ENCODE measurements at places on chromosomes 5 and 9. TPM values are rescaled to one million over a fixed set of nuclear protein-coding genes. Genes with fewer than 3 reads are reported as not detected.

- no peak for DNase-seq
Measured at GRCh38 chr5:169280696-169281095, 20.2 kb downstream of the SLIT3 start.

DNA sequence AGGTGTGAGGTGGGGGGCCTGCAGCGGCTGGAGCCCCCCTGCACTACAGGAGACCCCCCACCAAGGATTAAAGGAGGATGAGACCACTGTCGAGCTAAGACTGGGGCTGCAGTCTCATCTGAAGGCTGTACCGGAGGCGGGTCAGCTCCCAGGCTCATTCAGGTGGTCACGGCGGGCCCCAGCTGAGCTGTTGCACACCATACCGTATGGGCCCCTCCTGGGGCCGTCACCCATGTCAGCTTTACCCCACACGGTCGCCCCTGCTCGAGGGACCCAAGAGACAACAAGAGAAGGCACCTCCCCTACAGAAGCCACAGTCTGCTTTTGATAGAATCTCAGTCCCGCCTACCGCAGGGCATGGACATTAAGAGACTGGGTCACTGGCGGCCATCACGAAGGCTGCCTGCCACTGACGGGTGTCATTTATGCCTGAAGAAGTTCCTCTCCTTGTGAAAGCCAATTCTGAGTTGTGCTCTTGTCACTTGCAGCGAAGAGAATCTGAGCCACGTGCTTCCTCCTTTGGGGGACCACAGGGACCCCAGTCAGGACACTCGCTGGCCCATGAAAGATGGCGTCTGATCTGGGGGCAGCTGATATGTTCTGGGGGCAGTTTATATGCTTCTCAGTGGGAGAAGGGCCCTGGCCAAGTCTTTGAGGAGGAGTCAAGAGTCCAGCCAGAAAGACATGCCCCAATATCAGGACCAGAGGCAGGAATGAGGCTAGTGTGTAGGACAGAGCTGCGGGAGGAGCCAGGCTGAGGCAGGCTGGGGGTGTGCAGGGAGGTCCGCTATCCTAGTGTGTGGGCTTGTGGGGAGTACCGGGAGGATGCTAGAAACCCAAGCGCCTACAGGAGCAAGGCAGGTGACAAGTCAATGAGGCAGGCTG lies 102.4 kb downstream of the ZNF354C start:
- DNase-seq, result no peak

- no peak for DNase-seq
Measured at GRCh38 chr5:60026161-60026560, 132.6 kb upstream of the PDE4D start.

DNA sequence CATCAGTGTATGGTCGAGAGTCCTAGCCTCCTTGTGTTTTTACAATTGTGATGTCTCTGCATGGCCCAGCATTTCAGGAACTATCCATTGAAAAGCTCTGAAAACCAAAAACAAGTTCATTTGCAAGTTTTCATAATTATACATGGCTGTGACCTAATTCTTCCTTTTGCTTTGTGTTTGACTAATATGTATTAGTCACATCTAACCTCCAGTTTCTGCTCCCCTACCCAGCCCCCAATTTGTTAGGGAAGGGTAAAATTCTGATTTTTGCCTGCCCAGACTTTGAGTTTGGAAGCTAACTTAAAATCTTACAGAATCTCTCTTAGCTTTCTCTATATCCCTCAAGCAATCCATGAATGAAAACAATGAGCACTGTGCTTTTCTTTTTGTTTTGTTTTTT lies 128.2 kb upstream of the SEMA6A start:
- DNase-seq, result no peak

DNA sequence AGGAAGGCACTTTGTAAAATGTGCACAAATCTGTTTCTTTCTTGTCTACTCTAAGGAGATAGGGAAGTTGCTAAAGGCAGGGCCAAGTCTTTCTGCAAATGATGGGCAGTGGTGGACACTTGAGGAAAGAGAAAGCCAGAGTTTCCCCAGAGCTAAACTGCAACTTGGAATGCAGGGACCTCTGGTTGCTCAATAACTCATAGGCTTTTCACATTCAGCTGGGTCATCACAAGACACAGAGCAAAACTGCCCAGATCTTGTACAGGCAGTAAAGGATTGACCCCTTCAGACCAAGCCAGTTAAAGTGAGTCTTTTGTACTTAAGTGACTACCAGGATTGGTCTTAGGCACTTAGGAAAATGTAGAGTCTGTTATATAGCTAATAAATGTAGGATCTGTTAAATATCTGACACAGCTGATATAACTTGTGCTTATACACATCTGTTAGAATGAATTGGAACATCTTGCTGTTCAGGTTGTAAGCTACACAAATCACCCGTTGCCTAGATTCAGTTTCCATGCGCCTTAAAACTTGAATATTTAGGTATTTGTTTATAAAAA lies 13.5 kb upstream of the AGXT2 start:
- DNase-seq, result peak; percentile 58

GRCh38 chr9:115765060-115765459 lies 388.5 kb upstream of the PAPPA start:
- no peak for DNase-seq

GRCh38 chr9:95809686-95810085 lies 65.8 kb upstream of the ERCC6L2 start:
- DNase-seq, result no peak

GRCh38 chr9:7172154-7173115 lies 414.7 kb downstream of the KDM4C start:
- no peak for DNase-seq

- no peak for DNase-seq
Measured at GRCh38 chr9:79687131-79687447, 115.3 kb downstream of the TLE4 start.

DNA sequence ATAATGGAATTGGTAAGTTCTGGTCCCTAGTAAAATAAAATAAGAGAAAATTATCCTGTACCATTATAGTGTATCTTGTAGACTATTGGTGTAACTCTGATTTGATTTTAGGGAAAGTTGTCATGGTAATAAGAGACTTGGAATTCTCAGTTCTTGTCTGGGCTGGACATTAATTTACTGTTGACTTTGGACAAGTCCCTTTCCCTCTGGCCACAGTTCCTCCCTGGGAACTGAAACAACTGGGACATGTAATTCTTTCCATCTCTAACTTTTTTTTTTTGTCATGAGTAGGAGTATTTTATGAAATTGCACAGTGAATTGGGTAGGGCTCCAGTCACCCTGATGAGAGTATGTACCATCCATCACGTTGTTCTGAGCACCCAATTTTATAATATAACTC lies 15.0 kb downstream of the GLRA1 start:
- no peak for DNase-seq

GRCh38 chr9:81560851-81561732 lies 128.3 kb downstream of the TLE1 start:
- DNase-seq, result no peak

DNA sequence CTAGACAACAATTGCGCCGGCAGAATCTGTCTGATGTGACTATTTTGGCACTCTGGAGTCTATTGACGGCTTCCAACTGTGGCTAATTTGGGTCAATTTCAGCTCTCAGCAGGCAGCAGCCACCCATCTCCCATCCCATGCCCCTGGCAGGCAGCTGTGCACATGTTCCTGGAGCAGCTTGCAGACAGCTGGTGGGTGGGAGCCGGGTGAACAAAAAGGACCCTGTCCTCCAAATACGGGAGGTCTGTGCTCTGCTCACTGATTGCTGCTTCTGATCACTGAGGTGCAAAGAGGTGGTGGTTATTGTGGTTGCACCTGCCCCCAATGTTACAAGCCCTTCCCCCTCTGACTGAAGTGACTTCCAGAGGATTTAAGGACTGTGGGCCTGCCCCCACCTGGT lies 45.0 kb upstream of the N4BP3 start:
- DNase-seq, result no peak

GRCh38 chr9:93295031-93295430 lies 111.1 kb downstream of the WNK2 start:
- no peak for DNase-seq

- no peak for DNase-seq
Measured at GRCh38 chr9:135667463-135668001, 4.4 kb downstream of the LCN9 start.

DNA sequence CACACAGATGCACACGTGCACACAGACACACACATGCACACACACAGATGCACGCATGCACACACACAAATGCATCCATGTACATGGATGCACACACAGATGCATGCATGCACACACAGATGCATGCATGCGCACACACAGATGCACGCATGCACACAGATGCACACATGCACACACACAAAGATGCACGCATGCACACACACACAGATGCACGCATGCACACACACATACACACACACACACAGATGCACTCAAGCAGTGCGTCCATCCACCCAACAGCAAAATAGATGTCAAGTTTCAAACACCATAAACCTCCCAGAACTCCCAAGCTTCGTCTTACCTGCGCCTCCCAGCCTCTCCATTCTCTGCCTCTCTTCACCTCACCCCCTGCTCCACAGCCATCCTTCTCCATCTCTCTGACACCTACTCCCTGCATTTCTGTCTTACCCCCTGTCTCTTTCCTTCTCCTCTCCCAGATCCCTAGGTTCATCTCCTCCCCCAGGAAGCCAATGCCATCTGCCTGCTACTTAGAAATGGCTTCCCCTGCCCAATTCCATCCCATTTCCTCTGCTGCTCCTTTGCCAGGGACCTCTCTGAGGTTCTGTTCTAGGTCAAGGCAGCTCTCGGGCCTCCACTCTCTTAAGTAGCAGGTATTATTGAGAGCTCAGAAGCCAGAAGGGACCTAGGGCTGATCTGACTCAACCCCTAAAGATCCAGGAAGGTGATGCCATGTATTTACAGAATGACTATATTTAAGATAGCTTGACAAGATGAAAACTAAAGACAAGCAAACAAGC lies 297.2 kb downstream of the MED10 start:
- no peak for DNase-seq

- DNase-seq, result no peak
Measured at GRCh38 chr5:10480237-10480985, 38.7 kb downstream of the ROPN1L start.

DNA sequence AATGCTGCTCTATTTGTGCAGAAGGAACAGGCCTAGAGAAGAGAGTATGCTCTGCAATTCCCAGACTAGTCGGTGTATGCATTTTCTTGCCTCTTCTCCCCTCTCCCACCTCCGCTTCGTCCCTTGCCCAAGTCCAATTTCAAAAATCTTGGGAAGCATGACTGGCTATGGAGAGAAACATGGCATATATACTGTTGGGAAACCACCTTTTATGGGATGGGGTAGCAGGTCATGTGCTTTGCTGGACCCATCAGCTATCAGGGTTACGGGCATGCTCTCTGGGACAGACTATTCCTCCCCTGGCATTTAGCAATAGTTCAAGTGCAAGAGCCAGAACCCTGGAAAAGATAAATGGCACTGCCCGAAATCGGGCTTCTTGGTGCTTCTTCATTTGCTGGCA lies 12.0 kb downstream of the ISL1 start:
- no peak for DNase-seq

- DNase-seq, result no peak
Measured at GRCh38 chr5:5062525-5063302, 77.4 kb upstream of the ADAMTS16 start.

DNA sequence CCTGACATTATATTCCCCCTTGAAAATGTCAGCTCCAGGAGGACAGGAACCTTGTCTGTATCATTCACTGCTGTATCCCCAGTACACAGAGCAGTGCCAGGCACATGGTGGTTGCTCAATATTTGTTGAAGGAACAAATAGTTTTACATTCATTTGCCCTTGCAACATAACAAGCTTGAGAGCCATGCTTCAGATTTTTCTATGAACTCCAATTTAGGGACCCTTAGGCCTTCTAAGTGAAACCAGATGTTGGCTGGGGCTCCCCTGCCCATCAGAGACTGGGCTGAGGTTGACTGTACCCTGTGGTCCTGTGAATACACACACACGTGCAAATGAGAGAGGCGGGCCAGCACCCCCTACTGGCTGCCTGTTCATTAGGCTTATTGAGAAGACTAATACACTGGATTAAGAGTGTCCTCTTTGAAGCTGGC lies 214.9 kb upstream of the WWC1 start:
- no peak for DNase-seq

DNA sequence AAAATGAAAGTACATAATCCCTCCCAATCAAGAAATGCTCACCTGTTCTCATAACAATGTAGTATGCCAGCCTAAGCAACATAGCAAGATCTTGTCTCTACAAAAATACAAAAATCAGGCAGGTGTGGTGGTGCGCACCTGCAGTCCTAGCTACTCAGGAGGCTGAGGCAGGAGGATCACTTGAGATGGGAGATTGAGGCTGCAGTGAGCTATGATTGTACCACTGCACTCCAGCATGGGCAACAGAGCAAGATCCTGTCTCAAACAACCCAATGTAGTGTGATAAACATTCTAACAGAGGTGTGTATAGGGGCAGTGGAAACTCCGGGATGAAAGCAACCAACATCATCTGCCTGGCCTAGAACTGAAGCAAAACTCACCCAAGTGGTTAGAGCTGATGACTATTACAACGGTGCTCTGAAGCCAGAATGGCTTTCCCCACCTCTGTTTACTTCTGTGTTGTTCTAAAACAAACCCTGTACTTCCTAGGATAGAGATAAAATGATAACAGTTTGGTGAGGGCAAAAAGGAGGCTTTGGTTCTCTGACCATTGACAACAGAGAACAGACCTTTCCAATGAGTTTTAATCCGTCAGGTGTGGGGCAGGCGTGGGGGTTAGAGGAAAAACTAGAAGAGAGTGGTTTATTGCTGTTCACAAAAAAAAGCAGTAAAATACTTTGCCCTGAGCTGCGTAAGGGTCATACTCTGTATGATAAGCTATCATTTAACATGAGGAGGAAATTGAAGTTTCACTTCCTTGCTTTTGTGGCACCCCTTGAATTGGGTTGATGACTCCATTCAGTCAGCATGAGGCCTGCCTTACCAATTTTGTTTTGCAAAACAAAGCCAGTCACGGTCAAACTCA lies 18.9 kb downstream of the WNT8A start:
- no peak for DNase-seq

GRCh38 chr5:109907731-109908130 lies 218.0 kb downstream of the MAN2A1 start:
- peak; percentile 38 for DNase-seq

Gene CDO1
- 2.1 TPM for total RNA-seq

Gene CDH9
- not detected for total RNA-seq

Gene AQP7
- not detected for total RNA-seq

Gene ZNF300
- 6.3 TPM for total RNA-seq

Gene ORM2
- total RNA-seq, result not detected

Gene REEP5
- total RNA-seq, result 65.3 TPM

Gene PAEP
- not detected for total RNA-seq

Gene SPRY4
- 10.9 TPM for total RNA-seq

Gene SPINK6
- total RNA-seq, result not detected

Gene TAF1L
- total RNA-seq, result not detected

Gene CPEB4
- total RNA-seq, result 17.5 TPM

Gene ATOSB
- total RNA-seq, result 14.0 TPM

Gene RNF183
- total RNA-seq, result not detected

All from epithelial cell of proximal tubule (primary cell).